PC-9 (cell line): ENCODE measurements at places on chromosomes 2 and 18. TPM values are rescaled to one million over a fixed set of nuclear protein-coding genes. Genes with fewer than 3 reads are reported as not detected.

TACR1 gene
- total RNA-seq, result not detected in 2 replicates

ADGRF3 gene
- 0.38 and 0.48 TPM in 2 replicates for total RNA-seq

C2orf66 gene
- 0.22 TPM in 1 of 2 replicates, not detected in the other for total RNA-seq

CYTIP gene
- total RNA-seq, result not detected in 2 replicates

PROM2 gene
- 129 and 147 TPM in 2 replicates for total RNA-seq

TANC1 gene
- total RNA-seq, result 21.2 and 26.0 TPM in 2 replicates

DNA sequence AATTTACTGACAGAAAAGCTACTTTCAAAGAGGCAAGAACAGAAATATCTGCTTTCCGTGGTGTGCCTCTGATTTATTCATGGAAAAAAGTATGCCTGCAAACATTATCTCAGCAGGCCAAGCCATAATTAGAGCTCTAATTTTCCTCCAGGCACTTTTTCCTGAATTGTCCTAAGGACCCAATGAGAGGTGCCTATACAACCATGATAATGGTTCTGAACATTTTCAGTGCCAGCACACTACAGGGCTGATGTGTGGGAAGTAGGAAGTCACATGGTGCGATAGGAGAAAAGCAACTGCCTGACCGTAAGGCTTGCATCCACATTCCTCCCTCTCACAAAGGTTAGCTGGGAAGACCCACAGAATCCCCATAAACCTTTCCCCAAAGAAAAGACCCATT is 45.9 kb upstream of the EGR4 start:
- DNase-seq, result no peak

GRCh38 chr2:67471681-67472080 is 74.5 kb downstream of the ETAA1 start:
- DNase-seq, result no peak

DNA sequence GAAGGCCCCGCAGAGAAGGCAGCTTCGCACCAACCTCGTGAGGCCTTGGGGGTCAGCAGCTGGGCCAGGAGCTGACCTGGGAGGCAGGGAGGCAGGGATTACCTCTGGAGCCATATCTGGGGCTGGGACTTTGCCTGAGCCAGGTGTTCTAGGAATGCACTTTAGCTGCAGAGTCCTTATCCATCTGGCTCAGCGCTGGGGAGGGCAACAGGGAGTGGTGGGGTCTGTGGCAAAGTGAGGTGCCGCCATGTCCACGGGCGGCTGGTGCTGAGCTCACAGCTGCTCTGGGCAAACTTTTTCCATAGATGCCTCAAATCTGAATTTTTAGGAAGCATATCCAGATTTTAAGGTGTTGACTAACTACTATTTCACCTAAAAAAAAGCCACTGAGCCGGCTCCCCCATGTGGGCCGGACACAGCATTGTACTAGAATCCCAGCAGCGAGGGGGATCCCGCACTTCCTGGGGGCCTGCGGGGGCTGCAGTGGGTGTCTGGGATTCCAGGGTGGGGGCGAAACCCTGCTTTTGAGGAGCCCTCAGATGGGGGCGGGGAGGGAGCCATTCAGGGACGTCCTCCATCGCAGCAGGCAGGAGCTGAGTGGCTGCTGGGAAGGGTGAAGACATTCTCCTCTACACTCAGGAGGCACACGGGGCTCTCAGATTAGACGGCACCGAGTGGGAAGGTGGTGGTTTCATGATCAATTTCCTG is 34.6 kb downstream of the RTP5 start:
- DNase-seq, result no peak

DNA sequence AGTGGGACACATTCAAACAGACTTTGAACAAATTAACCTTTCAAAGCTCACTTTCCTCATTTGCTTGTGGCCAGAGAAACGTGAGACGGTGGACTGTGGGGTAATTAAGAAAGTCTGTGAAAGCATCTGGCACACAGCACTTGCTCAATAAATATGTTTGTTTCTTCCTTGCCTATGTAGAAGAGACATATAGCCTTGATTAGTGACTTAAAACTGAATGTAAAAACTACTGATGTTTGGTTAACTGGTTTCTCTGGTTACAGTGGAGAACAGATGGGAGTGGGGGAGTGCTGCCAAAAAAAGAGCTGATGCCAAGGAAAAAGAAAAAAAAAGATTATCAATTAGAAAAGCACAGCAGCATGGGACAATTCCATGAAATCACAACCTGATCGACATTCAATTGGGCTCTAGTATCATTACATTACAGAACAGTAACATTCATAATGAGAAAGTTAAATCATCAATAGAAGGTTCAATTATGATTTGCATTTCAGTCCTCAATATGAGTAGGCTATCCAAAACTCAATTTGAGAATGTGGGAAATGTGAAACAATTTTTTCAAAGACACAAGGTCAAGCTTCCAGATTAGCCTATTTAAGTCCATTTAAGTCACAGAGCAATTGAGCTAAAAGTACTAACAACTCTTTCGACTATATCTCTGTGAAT is 14.7 kb downstream of the CUL3 start:
- DNase-seq, result no peak

- DNase-seq, result no peak
Measured at GRCh38 chr2:42371611-42372473, 10.8 kb upstream of the COX7A2L start.

DNA sequence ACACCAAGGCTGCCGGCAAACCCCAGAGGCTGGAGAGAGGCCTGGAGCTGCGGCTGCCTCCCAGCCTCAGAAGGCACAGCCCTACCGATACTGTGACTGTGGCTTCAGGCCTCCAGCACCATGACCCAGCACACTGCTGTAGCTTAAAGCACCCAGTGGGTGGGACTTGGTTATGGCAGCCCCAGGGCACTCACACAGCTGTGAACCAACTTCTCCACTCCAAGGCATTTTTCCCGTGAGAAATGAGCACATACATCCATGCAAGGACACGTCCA is 199.5 kb downstream of the NDUFA10 start:
- DNase-seq, result no peak

DNA sequence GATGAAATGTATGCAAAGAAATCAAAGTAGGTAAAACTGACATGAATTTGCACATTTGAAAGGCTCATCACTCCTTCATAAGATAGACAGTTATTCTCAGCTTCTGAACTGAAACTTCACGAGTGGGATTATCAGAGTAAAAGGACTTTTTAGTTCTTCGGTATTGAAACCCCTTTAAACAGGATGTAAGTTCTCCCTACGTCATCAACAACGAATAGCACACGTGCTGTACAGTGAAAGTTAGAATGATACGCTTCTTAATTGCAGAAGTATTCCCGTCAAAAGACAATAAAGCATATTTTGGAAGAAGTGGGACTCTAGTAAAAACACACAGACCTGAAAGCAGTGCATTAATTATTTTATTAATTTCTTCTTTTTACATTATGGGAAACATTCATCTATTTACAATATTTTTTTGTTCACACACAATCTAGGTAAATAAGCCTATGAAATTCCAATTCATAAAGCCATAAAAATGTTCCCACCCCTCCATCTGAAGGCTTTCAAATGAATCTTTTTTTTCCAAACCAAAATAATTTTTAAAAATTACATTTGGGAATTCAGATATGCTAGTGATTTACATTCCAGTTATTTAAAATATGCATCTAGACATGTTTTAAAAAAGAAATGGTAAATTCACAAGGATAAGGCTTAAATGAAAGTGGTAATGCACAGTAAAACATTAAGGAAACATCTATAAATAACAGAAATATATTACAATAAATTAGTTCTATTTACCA is 45.9 kb downstream of the TGIF1 start:
- no peak for DNase-seq

GRCh38 chr2:157959249-157959648 is 83.1 kb upstream of the ACVR1 start:
- no peak for DNase-seq

GRCh38 chr2:206211657-206212255 is 52.1 kb downstream of the EEF1B2 start:
- DNase-seq, result peak; percentile 77

DNA sequence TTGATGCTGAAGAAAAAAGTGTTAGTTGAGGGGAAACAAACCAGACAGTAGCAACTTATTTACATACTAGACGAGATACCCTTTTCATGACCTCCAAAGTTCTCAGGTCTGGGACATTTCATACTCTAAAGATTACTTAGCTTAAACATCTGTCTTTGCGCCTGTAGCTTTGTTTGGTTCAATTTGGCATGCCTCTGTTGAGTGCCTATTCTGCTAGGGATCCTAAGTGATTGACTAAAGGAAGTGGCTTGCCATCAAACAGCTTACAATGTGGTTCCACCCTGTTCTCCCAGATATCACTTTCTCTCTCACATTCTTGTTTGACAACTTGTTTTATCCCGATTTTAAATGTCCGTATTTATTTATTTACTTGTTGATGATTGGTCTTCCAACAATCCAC is 488.8 kb downstream of the PARD3B start:
- DNase-seq, result no peak

DNA sequence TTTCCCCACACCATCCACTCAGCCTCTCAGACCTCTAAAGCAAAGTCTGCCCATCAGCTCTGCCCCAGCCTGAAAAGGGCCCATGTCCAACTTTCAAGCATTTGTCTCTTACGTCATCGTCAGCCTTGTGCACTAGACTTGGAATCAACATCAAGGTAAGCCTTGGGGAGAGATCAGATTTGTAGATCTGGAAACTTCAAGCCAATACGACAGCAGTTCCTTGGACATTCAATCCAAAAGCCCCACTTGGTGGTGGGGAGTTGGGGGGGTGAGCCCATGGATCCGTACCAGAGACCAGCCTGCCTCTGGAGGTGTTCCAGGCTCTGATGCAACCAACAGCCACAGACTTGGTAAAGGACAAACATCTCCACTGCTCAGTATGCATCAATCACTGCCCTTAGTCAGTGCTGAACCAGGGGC is 206.8 kb upstream of the MEIS1 start:
- no peak for DNase-seq

- DNase-seq, result no peak
Measured at GRCh38 chr2:72849138-72849462, 23.3 kb upstream of the EXOC6B start.

DNA sequence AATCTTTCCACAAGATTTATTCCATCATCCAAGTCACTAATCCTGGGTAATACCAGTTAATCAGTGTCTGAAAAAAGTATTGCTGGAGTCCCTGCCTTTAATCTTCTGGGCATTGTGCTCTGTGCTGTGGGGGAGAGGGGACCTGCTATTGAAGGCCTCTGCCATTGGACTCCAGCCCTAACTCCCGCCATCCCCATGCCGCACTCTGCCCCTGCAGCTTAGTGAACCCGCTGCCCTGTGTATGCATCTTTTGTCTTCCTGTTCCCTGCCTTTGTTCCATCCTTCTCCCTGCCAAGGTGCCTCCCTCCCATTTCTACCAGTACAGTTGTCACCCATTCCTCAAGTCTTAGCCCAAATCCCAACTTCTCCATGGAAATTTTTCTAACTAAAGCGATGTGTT is 113.8 kb upstream of the EPAS1 start:
- no peak for DNase-seq

DNA sequence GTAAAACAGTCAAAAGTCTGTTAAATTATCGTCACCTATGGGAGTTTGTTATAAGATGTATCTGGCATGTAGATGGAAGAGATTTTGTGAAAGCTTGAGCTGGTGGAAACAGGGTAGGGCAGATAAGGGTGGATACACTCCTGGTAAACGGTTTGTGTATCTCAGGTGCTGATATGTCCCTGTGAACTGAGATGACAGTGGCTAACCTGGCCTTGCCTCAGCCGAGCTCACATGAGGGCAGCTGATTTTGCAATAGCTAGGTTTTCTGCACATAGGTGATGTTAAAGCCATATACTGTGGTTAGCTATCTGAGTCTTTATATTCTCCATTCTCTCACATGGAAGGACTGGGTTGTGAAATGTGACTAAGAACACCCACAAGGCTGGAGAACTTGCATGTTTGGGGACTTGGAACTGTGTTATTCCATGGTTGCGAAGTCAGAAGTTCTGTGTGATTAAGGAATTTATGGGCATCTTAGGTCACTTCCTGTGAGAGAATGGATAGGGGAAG is 205.1 kb downstream of the TPGS2 start:
- no peak for DNase-seq

GRCh38 chr2:183164650-183165015 is 40.4 kb downstream of the NUP35 start:
- DNase-seq, result no peak

- DNase-seq, result no peak
Measured at GRCh38 chr2:234071664-234072063, 21.2 kb downstream of the SPP2 start.

DNA sequence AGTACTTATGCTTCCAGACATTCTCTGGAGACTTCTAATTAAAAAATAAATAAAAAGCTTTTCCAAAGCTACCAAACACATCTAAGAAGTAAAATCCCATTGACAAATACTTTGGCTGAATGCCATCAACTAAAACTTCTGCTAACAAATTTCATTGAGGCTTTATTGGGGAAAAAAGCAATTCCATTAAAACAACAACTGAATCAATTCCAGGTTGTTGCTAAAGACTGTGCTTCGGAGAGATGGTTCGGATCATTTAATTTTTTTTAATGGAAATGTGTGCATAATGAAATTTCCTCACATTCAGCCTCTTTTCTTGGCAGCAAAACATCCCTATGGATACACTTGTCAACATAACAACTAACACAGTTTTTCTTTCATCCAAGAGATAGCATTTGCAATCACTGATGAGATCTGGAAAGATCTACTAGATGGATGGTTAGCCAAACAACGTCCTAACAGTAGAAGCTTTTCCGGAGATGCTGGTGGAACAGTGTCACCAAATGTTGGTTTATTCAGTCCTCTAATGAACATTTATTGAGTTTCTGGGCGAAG is 446.1 kb upstream of the FAM98A start:
- no peak for DNase-seq

DNA sequence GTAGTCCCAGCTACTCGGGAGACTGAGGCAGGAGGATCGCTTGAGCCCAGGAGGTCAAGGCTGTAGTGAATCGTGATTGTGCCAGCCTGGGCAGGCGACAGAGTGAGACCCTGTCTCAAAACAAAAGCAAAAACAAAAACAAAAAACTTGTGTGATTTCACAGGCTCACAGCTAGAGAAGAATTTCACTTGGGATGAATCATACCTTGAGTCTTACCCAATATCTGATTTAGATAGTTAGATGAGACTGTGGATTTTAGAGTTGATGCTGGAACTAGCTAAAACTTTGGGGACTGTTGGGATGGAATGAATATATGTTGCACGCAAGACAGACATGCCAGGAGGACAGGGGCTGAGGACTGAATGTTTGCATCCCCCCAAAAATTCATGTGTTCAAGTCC is 4.4 kb downstream of the ANKRD29 start:
- DNase-seq, result no peak

- DNase-seq, result no peak
Measured at GRCh38 chr18:13302457-13303225, 84.1 kb downstream of the LDLRAD4 start.

- no peak for DNase-seq
Measured at GRCh38 chr2:71353248-71353647, 21.7 kb downstream of the ZNF638 start.

GRCh38 chr2:7609556-7609955 is 692.3 kb downstream of the RNF144A start:
- DNase-seq, result no peak

DNA sequence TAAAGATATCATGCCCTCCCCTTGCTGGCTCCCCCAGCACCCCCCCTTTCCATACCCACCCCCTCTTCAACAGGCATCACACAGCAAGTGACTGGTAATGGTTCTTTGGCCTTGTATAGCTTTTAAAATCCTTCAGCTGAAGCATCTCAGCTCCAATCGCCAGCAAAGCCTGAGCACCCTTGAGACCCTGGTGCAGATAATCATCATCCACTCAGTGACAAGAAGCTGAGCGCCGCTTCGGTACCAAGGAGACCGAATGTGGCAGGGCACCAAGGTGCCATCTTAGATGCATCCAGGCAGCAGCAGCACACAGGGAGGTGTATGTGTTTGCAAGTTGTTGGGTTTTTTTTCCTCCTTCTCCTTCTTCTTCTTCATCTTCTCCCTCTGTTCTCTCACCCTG is 232.7 kb downstream of the BCL11A start:
- DNase-seq, result no peak
